CD4-positive, alpha-beta T cell treated with Interleukin-21 for 1 hour (primary cell): ENCODE measurements at places on chromosomes 13 and 19.

DNA sequence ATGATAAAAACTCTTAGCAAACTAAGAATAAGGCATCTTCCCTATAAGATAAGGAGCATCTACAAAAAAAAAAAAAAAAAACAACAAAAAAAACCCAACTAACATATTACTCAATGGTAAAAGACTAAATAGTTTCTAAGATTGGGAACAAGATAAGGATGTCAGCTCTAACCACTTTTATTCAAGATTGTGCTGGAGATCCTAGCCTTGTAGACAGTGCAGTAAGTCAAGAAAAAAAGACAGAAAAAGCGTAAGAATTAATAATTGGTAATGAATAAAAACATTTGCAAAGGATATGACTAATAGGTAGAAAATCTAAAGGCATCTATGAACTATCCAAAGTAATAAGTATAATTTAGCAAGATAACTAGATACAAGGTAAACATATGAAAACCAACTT lies 33.0 kb downstream of the ZIC2 start:
- no peak for DNase-seq

DNA sequence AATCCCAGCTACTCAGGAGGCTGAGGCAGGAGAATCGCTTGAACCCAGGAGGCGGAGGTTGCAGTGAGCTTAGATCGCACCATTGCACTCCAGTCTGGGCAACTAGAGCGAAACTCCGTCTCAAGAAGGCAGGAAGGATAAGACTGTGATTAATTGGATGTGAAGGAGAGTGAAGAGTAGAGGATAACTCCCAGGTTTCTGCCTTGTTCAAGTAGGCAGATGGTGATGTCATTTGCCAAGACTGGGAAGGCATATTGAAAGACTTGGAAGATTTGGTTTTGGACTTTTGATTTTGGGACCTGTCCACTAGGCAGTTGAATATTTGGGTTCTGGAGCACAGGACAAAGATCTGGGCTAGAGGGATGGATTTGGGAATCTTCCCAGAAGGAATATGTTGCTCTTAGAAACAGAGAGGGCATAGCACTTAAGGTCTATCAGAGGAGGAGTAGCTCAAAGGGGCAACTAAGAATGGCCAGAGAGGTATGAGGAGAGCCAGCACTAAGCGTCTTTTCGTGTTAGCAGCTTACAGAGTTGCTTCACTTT lies 20.0 kb downstream of the GARRE1 start:
- DNase-seq: no peak

DNA sequence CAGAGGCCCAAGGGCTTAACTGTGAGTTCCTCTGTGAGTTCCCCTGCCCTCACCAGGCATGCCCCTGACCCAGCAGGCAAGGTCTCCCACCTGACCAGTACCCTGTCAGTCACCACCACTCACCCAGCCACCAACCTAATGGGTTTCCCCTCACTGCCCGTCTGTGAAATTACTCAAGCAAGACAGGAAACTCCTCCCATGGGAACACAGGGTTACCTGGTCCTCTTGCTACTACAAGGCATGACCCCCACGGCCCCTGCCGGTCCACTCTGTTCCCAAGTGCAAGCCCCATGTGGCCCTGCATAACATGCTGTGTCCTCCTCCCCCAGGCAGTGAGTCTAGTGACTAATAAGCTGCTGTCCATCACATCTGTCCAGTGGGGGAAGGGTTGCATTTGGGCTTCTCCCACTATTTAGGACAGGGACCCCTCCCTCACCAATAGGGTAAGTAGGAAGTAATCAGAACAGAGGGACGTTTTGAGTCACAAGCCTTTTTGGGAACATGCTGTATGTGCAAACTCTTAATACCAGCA lies 8.0 kb upstream of the DHRS12 start:
- no peak for DNase-seq

- DNase-seq: no peak
Measured at GRCh38 chr13:38686577-38687245, at the start of gene FREM2. Gene FREM2, plus strand, starts transcription at chr13:38687077. Its CDS starts 268 bp downstream, at chr13:38687345.

GRCh38 chr19:4052114-4052992 lies 14.3 kb downstream of the ZBTB7A start:
- DNase-seq: no peak

GRCh38 chr19:54665530-54665929 lies 2.7 kb downstream of the LILRB4 start:
- DNase-seq: no peak

DNA sequence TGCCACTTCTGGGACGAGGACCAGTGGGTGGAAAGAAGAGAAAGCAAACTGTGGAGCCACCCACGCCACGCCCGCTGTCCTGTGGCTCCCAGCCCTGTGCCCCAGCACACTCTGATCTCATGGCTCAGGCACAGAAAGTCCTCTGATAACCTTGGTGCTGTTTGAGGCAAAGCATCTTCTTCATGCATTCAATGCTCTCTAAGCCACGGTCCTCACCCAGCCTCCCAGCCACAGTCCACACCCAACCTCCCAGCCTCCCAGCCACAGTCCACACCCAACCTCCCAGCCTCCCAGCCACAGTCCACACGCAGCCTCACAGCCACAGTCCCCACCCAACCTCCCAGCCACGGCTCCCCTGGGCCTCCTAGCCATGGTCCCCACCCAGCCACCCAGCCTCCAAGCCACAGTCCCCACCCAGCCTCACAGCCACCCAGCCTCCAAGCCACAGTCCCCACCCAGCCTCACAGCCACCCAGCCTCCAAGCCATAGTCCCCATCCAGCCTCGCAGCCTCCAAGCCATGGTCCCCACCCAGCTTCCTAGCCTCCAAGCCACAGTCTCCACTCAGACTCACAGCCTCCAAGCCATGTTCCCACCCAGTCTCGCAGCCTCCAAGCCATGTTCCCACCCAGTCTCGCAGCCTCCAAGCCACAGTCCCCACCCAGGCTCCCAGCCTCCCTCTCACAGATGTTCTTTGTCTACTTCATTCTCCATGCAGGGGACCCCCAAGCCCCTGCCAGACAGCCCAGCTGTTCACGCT lies 74.9 kb downstream of the SOX1 start:
- DNase-seq: no peak

DNA sequence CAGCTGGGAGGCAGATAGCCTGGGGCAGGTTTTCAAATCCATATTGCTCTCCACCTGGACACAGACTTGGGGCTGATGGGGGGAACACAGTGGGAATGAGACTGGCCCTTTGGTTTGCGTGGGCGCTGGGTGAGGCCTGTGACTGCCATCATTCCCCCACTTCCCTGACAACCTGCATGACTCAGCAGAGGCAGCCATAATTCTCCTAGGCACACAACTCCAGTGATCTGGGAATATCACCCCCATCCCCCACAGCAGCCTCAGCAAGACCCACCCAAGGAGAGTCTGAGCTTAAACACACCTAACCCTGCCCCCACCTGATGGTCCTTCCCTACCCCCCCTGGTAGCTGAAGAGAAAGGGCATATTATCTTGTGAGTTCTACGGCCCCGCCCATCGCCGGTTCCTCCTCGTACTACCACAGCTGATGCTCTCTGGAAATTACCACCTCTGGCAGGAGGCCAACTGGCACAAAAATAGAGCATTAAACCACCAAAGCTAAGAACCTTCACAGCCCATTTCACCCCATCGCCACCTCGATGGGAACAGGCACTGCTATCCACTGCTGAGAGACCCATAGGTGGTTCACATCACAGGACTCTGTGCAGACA lies 71.0 kb downstream of the RNF17 start:
- DNase-seq: no peak

DNA sequence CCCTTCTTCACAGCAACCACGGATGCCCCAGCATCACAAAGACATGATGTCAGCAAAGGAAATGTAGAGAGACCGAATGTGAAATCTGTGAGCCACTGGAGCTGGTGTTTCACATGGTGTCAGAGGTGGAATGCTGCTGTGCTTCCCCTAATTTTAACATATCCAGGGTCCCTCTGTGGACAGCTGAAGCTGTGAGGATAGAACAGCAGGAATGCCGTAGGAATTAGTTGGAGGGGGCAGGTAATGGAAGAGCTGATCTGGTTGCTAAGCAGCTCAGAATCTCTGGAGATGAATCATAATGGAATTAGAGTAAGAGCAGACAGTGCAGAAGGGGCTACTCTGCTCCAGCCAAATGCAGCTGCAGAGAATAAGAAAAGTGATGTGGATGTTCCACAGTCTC lies 68.9 kb upstream of the ZNF835 start:
- no peak for DNase-seq

- peak; percentile 26 for DNase-seq
Measured at GRCh38 chr19:3868770-3869456, at the start of gene ZFR2. Gene ZFR2, minus strand, starts transcription at chr19:3869038. Its CDS starts 21 bp downstream, at chr19:3869017.

DNA sequence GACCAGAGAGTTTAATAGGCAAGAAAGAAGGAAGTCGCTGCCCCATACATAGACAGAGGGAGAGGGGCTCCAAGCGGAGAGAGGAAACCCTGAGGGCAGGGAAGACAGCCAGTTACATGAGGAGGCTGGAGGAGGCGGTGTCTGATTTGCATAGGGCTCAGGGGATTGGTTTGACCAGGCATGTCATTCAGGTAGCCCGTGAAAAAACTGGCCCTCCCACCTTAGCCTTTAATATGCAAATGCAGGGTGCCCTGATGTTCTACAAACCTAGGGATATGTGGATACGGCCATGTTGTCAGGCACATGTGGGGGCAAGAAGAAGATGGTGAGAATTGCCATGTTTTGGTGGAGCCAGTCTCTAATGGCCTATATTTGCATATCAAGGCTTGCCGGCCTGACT lies 1461.6 kb downstream of the PCDH9 start:
- DNase-seq: no peak

GRCh38 chr13:32079587-32079986 lies 48.0 kb downstream of the FRY start:
- no peak for DNase-seq

- DNase-seq: no peak
Measured at GRCh38 chr19:18878858-18879578, 16.9 kb downstream of the CERS1 start.

DNA sequence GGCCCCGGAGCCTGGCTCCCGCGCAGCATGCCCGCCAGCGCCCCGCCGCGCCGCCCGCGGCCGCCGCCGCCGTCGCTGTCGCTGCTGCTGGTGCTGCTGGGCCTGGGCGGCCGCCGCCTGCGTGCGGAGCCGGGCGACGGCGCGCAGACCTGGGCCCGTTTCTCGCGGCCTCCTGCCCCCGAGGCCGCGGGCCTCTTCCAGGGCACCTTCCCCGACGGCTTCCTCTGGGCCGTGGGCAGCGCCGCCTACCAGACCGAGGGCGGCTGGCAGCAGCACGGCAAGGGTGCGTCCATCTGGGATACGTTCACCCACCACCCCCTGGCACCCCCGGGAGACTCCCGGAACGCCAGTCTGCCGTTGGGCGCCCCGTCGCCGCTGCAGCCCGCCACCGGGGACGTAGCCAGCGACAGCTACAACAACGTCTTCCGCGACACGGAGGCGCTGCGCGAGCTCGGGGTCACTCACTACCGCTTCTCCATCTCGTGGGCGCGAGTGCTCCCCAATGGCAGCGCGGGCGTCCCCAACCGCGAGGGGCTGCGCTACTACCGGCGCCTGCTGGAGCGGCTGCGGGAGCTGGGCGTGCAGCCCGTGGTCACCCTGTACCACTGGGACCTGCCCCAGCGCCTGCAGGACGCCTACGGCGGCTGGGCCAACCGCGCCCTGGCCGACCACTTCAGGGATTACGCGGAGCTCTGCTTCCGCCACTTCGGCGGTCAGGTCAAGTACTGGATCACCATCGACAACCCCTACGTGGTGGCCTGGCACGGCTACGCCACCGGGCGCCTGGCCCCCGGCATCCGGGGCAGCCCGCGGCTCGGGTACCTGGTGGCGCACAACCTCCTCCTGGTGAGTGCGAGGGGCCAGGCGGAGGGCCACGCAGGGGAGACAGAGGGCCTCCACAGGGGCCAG lies at the start of gene KL:
TSS of gene KL (plus strand) at position 10 of the 909 bp plus-strand sequence. CDS start at position 28, 18 bp downstream.
- peak; percentile 2 for DNase-seq

- no peak for DNase-seq
Measured at GRCh38 chr13:33992881-33993336, 175.0 kb downstream of the RFC3 start.

DNA sequence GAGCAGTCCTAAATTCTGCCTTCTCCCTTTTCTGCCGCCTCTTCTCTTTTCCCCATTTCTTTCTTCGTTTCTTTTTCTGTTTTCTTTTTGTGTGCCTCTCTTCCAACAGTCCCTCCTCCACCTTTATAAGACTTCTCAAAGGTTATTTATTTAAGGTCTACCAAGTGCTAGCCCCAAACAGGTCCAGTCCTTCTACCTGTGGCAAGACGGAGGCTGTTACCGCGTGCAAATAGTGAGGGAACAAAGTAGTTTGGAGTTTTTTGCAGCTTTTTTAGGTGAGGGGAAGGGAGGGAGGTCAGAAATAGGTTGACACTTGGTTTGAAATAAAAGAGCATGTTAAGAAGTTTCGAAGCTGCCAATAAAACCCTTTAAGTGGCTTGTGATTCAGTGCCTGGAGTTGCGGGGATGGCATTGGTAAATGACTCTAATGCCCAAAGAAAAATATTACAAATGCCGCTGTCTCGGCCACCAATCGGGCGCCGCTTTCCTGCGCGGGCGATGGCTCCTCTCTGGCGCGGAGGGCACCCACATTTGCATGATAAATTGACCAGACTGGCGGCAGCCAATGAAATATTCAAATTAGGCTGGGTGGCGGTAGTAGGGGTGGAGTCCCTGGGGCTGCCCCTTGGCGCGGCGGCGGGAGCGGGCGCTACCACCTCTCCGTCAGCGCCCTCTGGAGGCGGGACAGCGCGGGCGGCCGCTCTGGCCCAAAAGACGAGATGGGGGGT lies 7.5 kb upstream of the TSHZ3 start:
- peak; percentile 60 for DNase-seq

DNA sequence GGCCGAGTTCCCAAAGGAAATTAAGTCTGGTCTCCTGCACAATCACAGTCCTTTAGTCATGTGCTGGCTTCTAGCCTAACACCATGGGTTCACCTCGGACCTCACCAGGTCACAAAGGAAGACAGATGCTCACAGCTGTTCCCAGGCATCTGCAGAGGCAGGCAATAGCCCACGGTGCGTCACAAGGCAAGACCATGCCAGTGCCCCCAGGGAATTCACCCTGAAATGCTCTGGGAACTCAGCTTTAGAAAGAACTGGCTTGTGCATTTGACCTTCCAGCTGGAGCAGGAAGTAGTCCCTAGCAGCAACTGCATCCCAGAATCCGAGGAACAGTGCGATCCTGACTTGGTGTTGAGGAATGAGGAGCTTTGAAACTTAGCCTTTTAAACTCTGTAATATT lies 96.8 kb upstream of the WASF3 start:
- DNase-seq: no peak

- no peak for DNase-seq
Measured at GRCh38 chr13:114122127-114122511, 10.3 kb downstream of the RASA3 start.

- no peak for DNase-seq
Measured at GRCh38 chr13:23654111-23655110, 84.2 kb downstream of the TNFRSF19 start.
